Right ventricle myocardium inferior (tissue), 1 donor: ENCODE measurements at places on chromosomes 5 and 9. TPM values are rescaled to one million over a fixed set of nuclear protein-coding genes. Genes with fewer than 3 reads are reported as not detected.

APBA1 gene
- total RNA-seq: 2.8 TPM

NME5 gene
- 3.9 TPM for total RNA-seq

DNA sequence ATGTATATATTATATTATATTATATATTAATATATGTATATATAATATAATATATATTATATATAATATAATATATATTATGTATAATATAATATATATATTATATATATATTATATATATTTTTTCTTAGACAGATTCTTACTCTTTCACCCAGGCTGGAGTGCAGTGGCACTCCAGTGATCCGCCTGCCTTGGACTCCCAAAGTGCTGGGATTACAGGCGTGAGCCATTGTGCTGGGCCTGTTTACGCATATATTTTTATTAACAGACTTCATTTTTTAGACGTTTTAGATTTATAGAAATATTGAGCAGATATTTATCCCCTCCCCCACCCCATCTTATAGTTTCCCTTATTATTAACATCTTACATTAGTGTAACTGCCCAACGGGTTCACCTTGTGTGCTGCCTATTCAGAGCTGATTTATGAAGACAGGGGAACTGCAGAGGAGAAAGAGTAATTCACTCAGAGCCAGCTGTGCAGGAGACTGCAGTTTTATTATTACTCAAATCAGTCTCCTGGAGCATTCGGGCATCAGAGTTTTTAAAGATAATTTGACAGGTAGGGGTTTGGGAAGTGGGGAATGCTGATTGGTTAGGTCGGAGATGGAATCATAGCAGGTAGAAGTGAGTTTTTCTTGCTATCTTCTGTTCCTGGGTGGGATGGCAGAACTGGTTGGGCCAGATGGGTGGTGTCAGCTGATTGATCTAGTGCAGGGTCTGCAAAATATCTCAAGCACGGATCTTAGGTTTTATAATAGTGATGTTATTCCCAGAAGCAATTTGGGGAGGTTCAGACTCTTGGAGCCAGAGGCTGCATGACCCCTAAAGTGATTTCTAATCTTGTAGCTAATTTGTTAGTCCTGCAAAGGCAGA is 93.4 kb downstream of the UNC13B start:
- no peak for DNase-seq

CATSPER3 gene
- 1.1 TPM for total RNA-seq
